ENCODE measurements at places on chromosomes 5 and 9. TPM values are rescaled to one million over a fixed set of nuclear protein-coding genes. Genes with fewer than 3 reads are reported as not detected.

Gene NTNG2
- total RNA-seq, result 1.9 TPM

Gene PCDHB16
- total RNA-seq, result 1.4 TPM

GRCh38 chr9:123562844-123563346 is 206.9 kb downstream of the CRB2 start:
- DNase-seq, result no peak

GRCh38 chr9:36136272-36136893 is at the start of gene GLIPR2:
Gene GLIPR2, plus strand, starts transcription at chr9:36136733. Its CDS starts 46 bp downstream, at chr9:36136779.
- DNase-seq, result peak; percentile 83

DNA sequence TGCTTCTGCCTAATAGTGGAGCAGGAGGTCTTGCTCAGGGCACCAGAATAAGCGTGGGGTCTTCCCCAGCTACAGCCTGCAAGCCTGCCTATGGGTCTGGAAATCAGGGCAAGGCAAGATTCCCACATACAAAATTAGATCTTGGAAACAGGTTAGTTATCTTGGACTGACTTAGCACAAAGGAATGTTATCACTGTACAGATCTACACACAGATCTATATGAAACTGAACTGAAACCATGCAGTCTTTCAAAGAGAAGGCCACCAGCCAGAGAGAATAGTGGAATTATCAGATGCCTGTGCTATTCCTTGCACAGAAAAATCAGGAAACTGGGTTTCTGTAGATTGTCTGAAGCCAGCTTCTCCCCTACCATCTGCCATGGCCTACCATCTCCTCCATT is 585.7 kb downstream of the ACTL7B start:
- no peak for DNase-seq

GRCh38 chr5:154795235-154795596 is 40.0 kb downstream of the LARP1 start:
- DNase-seq, result no peak

- no peak for DNase-seq
Observed at GRCh38 chr5:156942064-156942463, 21.0 kb downstream of the TIMD4 start.

Gene FBXO38
- total RNA-seq, result 38.0 TPM

Gene PCDHB9
- 1.2 TPM for total RNA-seq

Gene SHISAL2B
- not detected for total RNA-seq

Gene PDGFRB
- 39.7 TPM for total RNA-seq

Gene DOK3
- total RNA-seq, result 3.3 TPM

Data from left ventricle myocardium inferior (tissue), 1 donor.